Dermis lymphatic vessel endothelial cell (primary cell): ENCODE measurements at places on chromosomes 7 and 10. TPM values are rescaled to one million over a fixed set of nuclear protein-coding genes. Genes with fewer than 3 reads are reported as not detected.

The DRGX gene
- total RNA-seq: not detected in 2 replicates

The NPC1L1 gene
- not detected in 2 replicates for total RNA-seq

The SFTPA1 gene
- under 0.01 TPM in 1 of 2 replicates, not detected in the other for total RNA-seq

The PLEKHS1 gene
- total RNA-seq: not detected in 2 replicates

The OR13A1 gene
- not detected in 2 replicates for total RNA-seq

The STK31 gene
- total RNA-seq: 0.11 and 0.17 TPM in 2 replicates

The EBLN1 gene
- total RNA-seq: not detected in 2 replicates

The NPFFR1 gene
- total RNA-seq: not detected in 2 replicates

The DGKI gene
- total RNA-seq: 0.86 and 2.5 TPM in 2 replicates

The BCAP29 gene
- total RNA-seq: 74.1 and 79.2 TPM in 2 replicates

The AGR2 gene
- total RNA-seq: not detected in 2 replicates

The SLIT1 gene
- total RNA-seq: under 0.01 TPM in 1 of 2 replicates, not detected in the other

The CCDC3 gene
- under 0.01 TPM in 1 of 2 replicates, not detected in the other for total RNA-seq

The PON1 gene
- total RNA-seq: not detected in 2 replicates

The ZKSCAN1 gene
- total RNA-seq: 28.8 and 38.8 TPM in 2 replicates

The PITRM1 gene
- 38.2 and 64.3 TPM in 2 replicates for total RNA-seq

The H2BK1 gene
- total RNA-seq: not detected in 2 replicates

The CPXM2 gene
- total RNA-seq: under 0.01 TPM in 1 of 2 replicates, not detected in the other

The ZNF853 gene
- total RNA-seq: 1.6 and 5.2 TPM in 2 replicates

The SOSTDC1 gene
- total RNA-seq: not detected in 2 replicates

The NUP42 gene
- total RNA-seq: 20.6 and 28.8 TPM in 2 replicates

The LHFPL3 gene
- not detected in 2 replicates for total RNA-seq

The ABCC2 gene
- 0.43 and 0.54 TPM in 2 replicates for total RNA-seq

The TMEM176B gene
- not detected in 2 replicates for total RNA-seq

The AMPH gene
- total RNA-seq: under 0.01 TPM in 1 of 2 replicates, not detected in the other

The ADAMTS14 gene
- total RNA-seq: under 0.01 and 0.11 TPM in 2 replicates

The EPHB6 gene
- total RNA-seq: under 0.01 TPM in 1 of 2 replicates, not detected in the other

The GPR37 gene
- 0.22 and 0.43 TPM in 2 replicates for total RNA-seq

The PDE1C gene
- 0.17 and 0.65 TPM in 2 replicates for total RNA-seq

The CARD11 gene
- 0.43 and 2.1 TPM in 2 replicates for total RNA-seq

The NPSR1 gene
- total RNA-seq: not detected in 2 replicates

The HOXA6 gene
- total RNA-seq: 1.8 and 2.7 TPM in 2 replicates

The MYH16 gene
- not detected in 2 replicates for total RNA-seq

The SCIN gene
- 0.11 and 0.17 TPM in 2 replicates for total RNA-seq

The CRHR2 gene
- not detected in 2 replicates for total RNA-seq

The ZNF727 gene
- total RNA-seq: 0.26 TPM in 1 of 2 replicates, not detected in the other
